Activated T-helper 1 cell treated with anti-CD3 and anti-CD28 coated beads, Interleukin-2, amount 50 U/mL, for 16 hours (primary cell): ENCODE measurements at places on chromosomes 4 and X.

GRCh38 chr4:18067031-18067430, 45.5 kb upstream of the LCORL start:
- no peak for DNase-seq

GRCh38 chr4:16000708-16001483, 37.9 kb upstream of the FGFBP2 start:
- DNase-seq, result no peak

- DNase-seq, result no peak
Observed at GRCh38 chrX:5113128-5113527, 1115.5 kb downstream of the NLGN4X start.

DNA sequence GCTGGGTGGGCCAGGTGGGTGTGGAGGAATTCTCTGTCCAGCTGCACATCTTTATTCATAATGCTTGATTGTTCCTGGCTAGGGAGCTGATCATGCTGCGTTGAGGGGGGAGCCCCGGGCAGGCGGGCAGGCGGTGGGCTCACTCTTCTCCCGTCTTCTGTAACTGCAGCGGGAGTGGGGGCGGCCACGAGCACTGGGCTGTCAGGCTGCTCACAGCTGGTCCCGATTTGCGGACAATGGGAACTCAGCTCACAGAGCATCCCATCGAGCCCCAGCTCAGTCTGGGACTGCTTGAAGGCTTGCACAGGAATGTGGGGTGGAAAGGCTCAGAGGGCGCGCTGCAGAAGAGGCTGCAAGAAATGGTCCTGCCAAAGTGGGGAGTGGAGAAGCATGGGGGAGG, 63.8 kb downstream of the EFNB1 start:
- no peak for DNase-seq

- no peak for DNase-seq
Observed at GRCh38 chr4:26227601-26228229, 93.1 kb upstream of the RBPJ start.

- no peak for DNase-seq
Observed at GRCh38 chr4:38509551-38509950, 154.4 kb upstream of the KLF3 start.
